Transverse colon (tissue), 4 donors: ENCODE measurements at places on chromosomes 1 and 21.

DNA sequence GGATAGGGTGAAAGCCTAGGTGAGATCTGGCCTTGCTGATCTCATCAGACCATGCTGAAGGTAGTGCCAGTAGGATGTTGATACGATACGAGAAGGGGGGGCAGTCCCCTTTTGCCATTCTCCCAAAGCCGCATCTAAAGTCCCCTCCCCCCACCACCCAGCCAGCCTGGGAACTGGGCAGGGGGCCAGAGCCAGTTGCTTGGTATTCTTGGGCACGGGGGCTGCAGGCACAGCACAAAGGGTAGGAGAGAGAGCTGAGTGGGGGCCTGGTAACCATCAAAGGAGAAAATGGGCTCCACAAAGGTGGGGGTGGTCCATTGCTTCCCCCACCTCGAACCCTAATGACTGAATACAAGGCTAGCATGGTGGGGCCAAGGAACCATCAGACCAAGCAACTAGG is 5.4 kb downstream of the PEA15 start:
- H3K4me1 ChIP-seq: peaks cover 30% of the 10 kb centered on the region
- peak overlapping the region; percentile 20 for H3K27ac ChIP-seq
- peaks cover 17% of the 10 kb centered on the region for H3K36me3 ChIP-seq
- no peak for DNase-seq
- no peak overlapping the region for H3K4me3 ChIP-seq

GRCh38 chr1:229643996-229644745 is 18.1 kb downstream of the URB2 start:
- H3K27me3 ChIP-seq: no peaks in the 10 kb centered on the region
- no peak overlapping the region for H3K4me3 ChIP-seq
- no peak for DNase-seq
- H3K27ac ChIP-seq: no peak overlapping the region
- H3K36me3 ChIP-seq: no peaks in the 10 kb centered on the region

- H3K27me3 ChIP-seq: no peaks in the 10 kb centered on the region
- H3K27ac ChIP-seq: peak overlapping the region; percentile 64
- peak; percentile 86 for DNase-seq
- H3K4me3 ChIP-seq: no peak overlapping the region
- no peaks in the 10 kb centered on the region for H3K36me3 ChIP-seq
Measured at GRCh38 chr1:31422505-31423319, 9.7 kb downstream of the SERINC2 start.

- no peak for DNase-seq
- H3K27me3 ChIP-seq: no peaks in the 10 kb centered on the region
- H3K36me3 ChIP-seq: no peaks in the 10 kb centered on the region
- H3K27ac ChIP-seq: no peak overlapping the region
- H3K4me3 ChIP-seq: no peak overlapping the region
- H3K4me1 ChIP-seq: peaks cover 18% of the 10 kb centered on the region
Measured at GRCh38 chr1:227889047-227889862, 58.5 kb downstream of the WNT9A start.

- no peaks in the 10 kb centered on the region for H3K36me3 ChIP-seq
- H3K4me1 ChIP-seq: peaks cover 28% of the 10 kb centered on the region
- no peaks in the 10 kb centered on the region for H3K27me3 ChIP-seq
Measured at GRCh38 chr1:226687426-226687825, 51.7 kb downstream of the ITPKB start.
